ENCODE measurements at places on chromosomes 16 and 17.

DNA sequence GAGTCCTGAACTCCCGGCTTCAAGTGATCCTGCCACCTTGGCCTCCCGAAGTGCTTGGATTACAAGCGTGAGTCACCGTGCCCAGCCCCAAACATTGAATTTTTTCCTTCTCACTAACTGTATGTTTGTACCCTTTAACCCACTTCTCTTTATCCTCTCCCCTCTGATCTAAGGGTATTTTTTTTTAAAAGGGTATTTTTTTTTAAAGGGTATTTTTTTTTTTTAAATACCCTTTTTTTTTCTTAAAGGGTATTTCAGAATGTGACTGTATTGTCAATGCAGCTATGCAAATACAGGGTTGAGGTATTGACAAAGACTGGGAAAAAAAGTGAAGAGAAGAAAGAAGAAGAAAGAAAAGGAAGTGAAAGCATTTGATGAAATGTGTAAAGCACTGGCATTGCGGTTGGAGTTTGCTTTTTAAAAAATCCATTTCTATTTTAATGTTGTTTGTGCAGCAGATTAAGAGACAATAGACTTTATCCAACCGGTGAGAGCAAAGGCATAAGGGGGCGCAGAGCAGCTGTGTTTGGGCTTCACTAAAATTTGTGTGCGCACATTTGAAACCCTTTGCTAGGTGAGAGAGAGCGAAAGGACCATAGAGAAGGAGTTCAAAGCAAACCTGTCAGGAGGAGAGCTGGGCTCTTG lies 42.4 kb downstream of the SYT17 start:
- DNase-seq = peak; percentile 9

DNA sequence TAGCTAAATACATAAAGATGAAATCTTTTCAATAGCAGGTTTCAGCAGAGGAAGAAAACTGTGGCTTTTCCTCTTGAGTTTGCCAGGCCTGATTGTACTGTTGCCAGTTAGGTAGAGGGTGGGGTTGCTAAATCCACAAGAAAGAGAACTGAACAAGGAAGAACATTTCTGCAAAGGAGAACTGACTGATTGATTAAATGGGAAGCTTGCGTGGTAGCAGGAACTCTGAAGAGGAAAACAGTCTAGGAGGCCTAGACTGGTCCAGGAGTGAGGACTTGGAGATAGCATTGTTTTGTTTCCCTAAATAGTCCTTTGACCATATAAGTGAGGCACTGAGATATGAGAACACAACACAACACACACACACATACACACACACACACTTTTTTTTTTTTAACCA lies 18.8 kb downstream of the LRRC36 start:
- no peak for DNase-seq

DNA sequence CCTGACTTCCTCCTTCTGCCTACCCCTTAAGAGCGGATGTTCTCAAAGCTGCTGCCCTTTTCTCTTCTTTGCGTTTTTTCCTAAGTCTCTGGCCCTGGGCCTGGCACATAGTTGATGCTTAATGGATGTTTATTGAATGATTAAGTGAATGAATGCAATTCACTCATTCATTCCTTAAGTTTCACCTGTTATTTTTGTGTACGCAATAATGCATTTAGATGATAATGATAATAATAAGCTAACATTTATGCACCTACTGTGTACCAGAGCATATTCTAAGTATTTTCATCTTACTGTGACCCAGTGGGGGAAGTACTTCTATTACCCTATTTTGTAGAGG lies 4.4 kb downstream of the CCL5 start:
- DNase-seq = no peak

GRCh38 chr16:2852731-2853507 lies 5.1 kb downstream of the PRSS22 start:
- no peak for DNase-seq

DNA sequence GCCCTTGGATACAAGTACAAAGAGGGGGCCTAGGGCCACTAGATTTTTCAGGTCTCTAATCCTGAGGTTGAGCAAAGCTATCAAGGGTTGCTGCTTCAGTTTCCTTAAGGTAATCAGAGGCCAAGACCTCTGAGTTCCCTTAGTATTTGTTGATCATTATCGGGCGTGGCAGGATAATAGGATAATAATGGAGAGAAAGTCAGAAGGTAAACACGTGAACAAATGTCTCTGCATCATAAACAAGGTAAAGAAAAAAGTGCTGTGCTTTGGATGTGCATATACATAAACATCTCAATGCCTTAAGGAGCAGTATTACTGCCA lies 41.5 kb upstream of the YPEL2 start:
- no peak for DNase-seq

DNA sequence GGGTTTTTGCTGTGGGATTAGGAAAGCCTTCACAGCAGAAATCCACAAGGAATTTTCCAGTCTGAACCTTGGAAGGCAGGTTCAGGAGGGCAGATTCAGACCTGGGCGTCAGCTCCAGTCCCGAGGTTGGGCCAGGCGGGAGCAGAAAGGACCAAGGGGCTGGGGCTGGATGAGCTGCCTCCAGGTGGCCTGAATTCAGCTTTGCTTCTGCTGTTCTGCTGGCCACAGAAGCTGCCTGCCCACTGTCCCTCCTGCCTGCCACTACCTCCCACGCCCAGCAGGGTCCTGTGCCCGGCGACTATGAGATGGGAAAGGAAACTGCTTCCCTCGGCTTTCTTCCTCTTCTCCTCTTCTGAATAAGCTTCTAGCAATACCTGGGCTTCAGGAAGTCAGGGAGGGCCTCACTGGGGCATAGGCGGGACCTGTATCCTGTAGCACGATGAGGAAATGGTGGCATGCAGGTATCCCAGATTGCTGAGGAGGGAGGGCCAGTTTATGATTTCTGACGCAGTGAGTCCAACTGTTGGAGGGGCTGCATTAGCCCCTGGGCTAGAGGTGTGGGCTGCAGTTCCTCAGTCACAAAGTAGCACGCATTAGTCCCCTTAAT lies 18.4 kb downstream of the TBX4 start:
- DNase-seq = no peak

GRCh38 chr16:88957887-88958577 lies 19.0 kb downstream of the CBFA2T3 start:
- DNase-seq = no peak

DNA sequence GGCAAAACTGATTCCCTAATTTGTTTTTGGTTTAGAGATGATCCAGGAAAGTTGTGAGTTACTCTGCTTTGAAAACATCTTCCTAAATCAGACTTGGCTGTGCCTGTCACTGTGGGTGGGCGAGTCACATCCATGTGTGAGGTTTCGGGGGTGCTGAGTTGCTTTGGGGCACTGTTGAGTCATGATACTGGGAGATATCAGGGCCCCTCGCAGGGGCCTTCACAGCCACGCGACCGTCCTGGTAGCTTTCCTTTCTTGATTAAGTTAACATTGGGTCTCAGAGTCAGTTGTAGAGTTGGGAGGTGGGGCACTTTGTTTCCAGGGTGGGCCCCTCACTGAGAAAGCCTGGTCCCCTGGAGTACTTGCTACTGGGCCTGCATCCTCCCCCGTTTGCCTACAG lies 58.3 kb upstream of the LGALS9 start:
- DNase-seq = no peak

GRCh38 chr16:66154801-66155200 lies 211.7 kb upstream of the CDH5 start:
- DNase-seq = no peak

GRCh38 chr17:51455931-51456330 lies 195.6 kb downstream of the UTP18 start:
- no peak for DNase-seq

GRCh38 chr17:80861892-80862291 lies 129.7 kb upstream of the CHMP6 start:
- DNase-seq = peak; percentile 13

DNA sequence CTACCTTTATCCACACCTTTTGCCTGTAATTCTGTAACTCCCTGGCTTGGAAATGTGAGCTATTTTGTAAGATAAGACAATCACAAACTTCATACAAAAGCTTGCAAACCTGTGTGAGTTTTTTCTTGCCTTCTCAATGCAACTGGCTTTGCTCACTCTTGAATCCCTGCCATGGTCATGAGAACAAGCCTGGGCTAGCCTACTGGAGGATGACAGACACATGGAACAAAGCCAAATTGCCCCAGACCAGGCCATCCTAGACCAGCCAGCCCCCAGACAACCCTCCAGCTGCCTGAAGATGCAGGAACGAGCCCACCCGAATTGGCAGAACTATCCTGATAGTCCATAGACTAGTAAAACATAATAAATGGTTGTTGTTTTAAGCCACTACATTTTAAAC lies 466.6 kb upstream of the ERCC4 start:
- no peak for DNase-seq

DNA sequence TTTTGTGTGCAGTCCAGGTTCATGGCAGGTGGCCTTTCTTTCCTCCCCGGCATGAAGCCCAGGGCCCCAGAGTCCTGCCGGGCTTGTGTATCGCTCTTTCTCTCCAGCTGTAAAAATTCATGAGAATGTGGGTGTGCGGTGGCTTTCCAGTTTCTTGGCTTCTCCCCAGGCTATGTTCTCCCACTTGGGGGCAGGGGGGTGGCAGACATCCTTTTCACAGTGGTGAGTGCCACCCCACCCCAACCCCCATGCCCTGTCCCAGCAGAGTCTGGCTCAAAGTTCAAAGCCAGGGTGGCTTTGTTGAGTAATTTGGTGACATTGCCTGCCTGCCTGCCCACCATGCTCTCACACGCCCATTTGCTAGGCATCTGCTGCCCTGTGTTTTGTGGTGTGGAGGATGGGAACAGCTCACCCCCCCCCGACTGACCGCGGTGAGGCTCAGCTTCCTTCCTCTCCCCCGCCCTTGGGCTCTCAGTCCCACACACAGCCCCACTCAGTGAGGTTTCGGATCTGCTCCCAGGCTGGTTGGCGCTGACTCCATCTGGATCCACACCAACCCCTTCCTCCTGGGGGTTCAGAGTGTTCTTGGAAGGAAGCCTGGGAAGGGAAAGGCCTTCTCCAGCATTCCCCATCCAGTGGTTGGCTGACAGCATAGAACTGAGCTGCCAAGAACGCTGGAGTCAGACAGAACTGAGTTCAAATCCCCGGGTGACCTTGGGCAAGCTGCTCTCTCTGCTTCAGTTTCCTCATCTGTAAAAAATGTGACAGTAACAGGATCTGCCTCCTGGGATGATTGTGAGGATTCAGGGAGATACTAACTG lies 36.0 kb downstream of the CHD9 start:
- peak; percentile 100 for DNase-seq

- peak; percentile 95 for DNase-seq
These were observed 94.9 kb downstream of the ANKRD11 start for GRCh38 chr16:89395150-89396142.

- peak; percentile 38 for DNase-seq
These were observed at the start of gene HLF for GRCh38 chr17:55264645-55265298. Gene HLF, plus strand, starts transcription at chr17:55264960. Its CDS starts 525 bp downstream, at chr17:55265485.

- peak; percentile 56 for DNase-seq
These were observed 28.7 kb upstream of the DDX52 start for GRCh38 chr17:37671824-37672547.

- no peak for DNase-seq
These were observed 125.4 kb downstream of the BCAS3 start for GRCh38 chr17:60803059-60803458.

DNA sequence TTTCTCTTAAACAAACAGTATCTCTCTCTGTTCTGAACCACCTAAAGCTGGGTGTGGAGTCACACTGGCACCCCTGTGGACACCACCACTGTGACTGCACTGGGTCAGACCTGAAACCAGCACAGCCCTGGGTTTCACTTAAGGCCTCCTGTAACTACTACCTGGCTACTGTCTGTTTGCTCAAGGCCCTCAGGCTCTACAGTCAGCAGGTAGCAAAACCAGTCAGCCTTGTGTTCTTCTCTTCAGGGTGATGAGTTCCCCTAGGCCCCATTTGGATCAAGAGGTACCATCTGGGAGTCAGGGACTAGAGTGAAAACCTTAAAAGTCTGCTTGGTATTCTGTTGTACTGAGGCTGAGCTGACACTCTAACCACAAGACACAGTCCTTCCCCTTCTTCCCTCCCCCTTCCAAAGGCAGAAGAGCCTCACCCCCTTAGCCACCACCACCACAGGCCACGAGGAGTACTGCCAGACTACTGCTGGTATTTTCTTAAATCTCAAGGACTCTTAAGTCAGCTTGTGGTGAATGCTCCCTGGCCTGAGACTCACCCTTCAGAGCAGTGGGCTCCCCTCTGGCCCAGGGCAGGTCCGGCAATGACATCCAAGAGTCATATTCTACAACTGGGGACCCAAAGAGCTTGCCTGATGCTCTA lies 153.2 kb upstream of the MON1B start:
- no peak for DNase-seq

- no peak for DNase-seq
These were observed 49.4 kb downstream of the COG7 start for GRCh38 chr16:23403547-23403946.

- DNase-seq = no peak
These were observed 41.7 kb downstream of the PIPOX start for GRCh38 chr17:29084541-29085146.

- no peak for DNase-seq
These were observed 23.9 kb downstream of the SKA2 start for GRCh38 chr17:59131131-59131530.

GRCh38 chr17:66002063-66002585 lies 189.8 kb downstream of the CEP112 start:
- DNase-seq = no peak

- no peak for DNase-seq
These were observed 5.6 kb upstream of the ST3GAL2 start for GRCh38 chr16:70444249-70445063.
